NCI-H1930 (cell line): ENCODE measurements at places on chromosomes 5 and 9.

DNA sequence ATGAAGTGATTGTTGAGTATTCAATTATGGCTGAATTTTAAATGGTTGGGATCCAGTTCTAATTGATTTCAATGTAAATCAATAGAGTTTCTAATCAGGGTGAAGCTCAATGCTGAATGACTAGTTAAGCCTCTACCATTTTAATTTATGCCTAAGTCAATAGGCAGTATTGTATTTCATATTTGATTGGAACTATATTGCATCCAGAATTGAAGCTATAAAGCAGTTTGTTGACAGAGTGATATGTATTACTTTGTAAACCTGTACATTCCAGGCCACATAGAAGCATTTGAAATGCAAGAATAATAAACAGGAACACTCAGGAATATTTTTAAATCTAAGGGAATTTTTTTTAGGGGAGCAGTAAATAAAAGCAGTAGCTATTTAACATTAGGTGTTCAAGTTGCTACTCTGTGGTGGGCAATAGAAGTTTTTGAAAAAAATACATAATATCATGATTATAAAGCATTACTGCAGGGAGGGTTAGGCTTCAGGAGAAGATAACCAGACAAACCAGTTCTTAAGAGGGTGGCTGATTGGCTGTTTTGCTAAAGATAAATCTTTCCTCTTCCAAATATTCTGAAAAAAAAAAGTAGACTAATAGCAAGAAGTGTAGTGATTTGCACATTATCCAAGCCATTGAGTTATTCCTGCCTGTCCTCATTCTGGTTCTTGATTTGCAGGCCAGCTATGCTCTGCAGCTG, 492.0 kb upstream of the MEF2C start:
- no peak for DNase-seq

DNA sequence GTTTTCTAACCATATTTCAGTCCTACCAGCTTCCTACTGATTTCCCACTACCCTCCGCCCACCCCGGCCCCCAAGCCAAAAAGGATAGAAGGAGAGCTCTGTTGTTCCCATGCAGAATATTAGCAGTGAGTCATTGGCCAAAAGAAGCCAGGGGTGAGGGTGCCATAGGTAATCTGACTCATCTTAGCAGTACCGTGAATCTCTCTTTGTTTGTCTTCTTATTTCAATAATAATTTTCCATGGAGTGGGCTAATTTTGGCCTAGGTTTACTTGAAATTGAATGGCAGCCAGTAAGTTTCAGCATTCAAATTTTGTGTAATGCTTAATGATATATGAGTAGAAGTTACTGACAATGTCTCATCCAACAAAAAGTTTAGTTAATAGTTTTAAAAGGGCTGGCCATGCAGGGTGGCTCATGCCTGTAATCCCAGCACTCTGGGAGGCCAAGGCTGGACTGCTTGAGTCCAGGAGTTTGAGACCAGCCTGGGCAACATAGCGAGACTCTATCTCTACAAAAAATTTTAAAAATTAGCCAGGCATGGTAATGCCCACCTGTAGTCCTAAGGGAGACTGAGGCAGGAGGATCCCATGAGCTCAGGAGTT, 74.2 kb downstream of the C9orf152 start:
- no peak for DNase-seq

GRCh38 chr5:82105457-82105856, 133.6 kb downstream of the ATG10 start:
- DNase-seq, result no peak

- DNase-seq, result no peak
Measured at GRCh38 chr5:142700566-142700965, 14.7 kb upstream of the FGF1 start.

- no peak for DNase-seq
Measured at GRCh38 chr5:23763170-23763569, 255.8 kb downstream of the PRDM9 start.
